SJSA1 (cell line): ENCODE measurements at places on chromosomes 4 and X.

- H3K27me3 ChIP-seq, result no peaks in the 10 kb centered on the region
- no peak overlapping the region for H3K27ac ChIP-seq
- H3K4me1 ChIP-seq, result no peaks in the 10 kb centered on the region
- H3K4me3 ChIP-seq, result no peak overlapping the region
- no peak for DNase-seq
Measured at GRCh38 chr4:48225368-48226141, 44.1 kb downstream of the TEC start.

GRCh38 chrX:102840871-102841705 is 96.0 kb upstream of the RAB40AL start:
- H3K27me3 ChIP-seq, result no peaks in the 10 kb centered on the region
- no peak overlapping the region for H3K27ac ChIP-seq
- H3K4me1 ChIP-seq, result no peaks in the 10 kb centered on the region
- no peak for DNase-seq
- H3K4me3 ChIP-seq, result no peak overlapping the region

- H3K27me3 ChIP-seq, result no peaks in the 10 kb centered on the region
- DNase-seq, result no peak
- no peak overlapping the region for H3K27ac ChIP-seq
- no peaks in the 10 kb centered on the region for H3K36me3 ChIP-seq
Measured at GRCh38 chrX:107683124-107683895, 55.0 kb downstream of the PRPS1 start.

GRCh38 chr4:109051054-109051453 is 251.4 kb downstream of the COL25A1 start:
- H3K4me3 ChIP-seq, result no peak overlapping the region
- no peak for DNase-seq
- H3K4me1 ChIP-seq, result peaks cover 8% of the 10 kb centered on the region
- no peak overlapping the region for H3K27ac ChIP-seq
- H3K27me3 ChIP-seq, result no peaks in the 10 kb centered on the region

DNA sequence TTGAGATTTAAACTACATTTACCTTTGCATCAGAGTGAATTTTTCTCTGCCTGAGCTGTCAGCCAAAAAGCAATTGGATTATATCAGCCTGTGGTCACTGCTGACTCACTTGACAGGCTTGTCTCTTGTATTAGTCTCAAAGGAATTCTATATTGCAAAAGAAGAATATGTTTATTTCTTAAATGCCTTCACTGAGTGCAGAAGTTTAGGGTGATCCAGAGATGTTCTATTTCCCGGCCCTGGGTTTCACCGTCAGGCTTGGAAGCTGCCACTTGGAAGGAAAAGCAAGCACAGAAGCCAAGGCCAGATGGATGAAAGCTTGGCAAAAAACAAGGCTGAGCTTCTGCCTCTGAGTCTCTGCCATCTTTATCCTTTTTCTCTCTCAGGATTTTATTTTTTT is 80.9 kb downstream of the FAM114A1 start:
- H3K4me1 ChIP-seq, result peaks cover 18% of the 10 kb centered on the region
- H3K27ac ChIP-seq, result peak overlapping the region; percentile 68
- 0 out of 2 replicates have a peak, but pooled peaks cover 4% of the 10 kb centered on the region for H3K36me3 ChIP-seq
- no peak overlapping the region for H3K4me3 ChIP-seq
- DNase-seq, result peak; percentile 62

DNA sequence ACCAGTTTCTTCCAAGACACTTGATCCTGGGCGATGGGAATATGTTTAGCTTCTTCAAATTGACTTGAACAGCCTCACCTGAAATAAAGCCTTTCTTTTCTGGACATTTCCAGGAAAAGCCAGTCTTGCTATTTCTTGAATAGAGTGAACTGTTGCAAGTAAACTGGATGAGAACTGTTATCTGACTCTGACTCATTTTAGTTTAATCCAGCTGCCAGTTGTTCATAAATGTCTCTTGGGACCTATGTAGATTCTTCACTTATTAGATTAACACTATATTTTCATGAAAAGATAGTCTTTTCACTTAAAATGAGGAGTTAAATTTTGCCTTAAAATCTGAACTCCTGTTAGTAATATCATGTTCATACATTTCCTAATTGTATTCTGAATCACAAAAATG is 615.4 kb upstream of the GALNT7 start:
- no peak overlapping the region for H3K27ac ChIP-seq
- no peaks in the 10 kb centered on the region for H3K36me3 ChIP-seq
- no peaks in the 10 kb centered on the region for H3K27me3 ChIP-seq
- DNase-seq, result no peak
- H3K4me1 ChIP-seq, result no peaks in the 10 kb centered on the region
- H3K4me3 ChIP-seq, result no peak overlapping the region

DNA sequence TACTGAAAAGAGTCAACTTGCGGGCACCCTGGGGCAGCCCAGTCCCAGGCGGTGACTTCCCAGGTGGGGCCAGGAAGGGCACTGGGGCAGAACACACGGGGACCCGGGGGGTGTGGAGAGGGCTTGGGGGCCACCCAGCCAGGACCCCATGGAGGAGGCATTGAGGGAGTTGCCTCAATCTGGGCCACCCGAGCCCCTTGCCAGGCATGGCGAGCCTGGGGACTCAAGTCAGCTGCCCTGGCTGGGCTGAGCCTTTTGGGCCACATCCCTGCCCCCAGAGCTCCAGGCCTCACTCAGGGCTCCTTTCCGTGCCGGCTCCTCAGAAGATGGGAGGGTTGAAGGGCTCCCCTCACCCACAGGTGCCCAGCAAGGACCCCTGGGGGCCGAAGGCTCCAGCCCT is 6.6 kb upstream of the CPLX1 start:
- peaks cover 7% of the 10 kb centered on the region; the same call in 1 of the 2 replicates for H3K27me3 ChIP-seq
- no peak overlapping the region for H3K4me3 ChIP-seq
- H3K36me3 ChIP-seq, result no peaks in the 10 kb centered on the region

DNA sequence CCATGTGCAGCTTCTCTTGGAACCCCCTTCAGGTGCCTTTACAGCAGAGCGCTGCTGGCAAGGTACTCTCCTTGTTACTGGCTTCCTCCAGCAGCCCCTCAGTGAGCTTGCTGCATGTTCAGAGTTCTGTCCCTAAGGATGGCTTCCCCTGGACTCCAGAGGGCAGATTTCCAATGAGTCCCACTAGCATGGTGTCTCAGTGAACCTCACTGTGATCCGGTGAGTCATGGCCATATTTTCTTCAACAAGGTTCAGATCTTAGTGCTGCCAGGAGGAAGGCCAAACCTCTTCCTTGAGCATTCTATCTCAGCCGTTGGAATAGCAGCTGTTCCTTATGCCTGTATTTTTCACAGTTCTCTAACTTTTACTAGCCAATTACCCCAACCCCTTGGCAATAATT is 98.8 kb downstream of the CASK start:
- H3K4me3 ChIP-seq, result no peak overlapping the region
- H3K27ac ChIP-seq, result no peak overlapping the region
- peaks cover 3% of the 10 kb centered on the region; the same call in 1 of the 2 replicates for H3K4me1 ChIP-seq
- DNase-seq, result no peak

DNA sequence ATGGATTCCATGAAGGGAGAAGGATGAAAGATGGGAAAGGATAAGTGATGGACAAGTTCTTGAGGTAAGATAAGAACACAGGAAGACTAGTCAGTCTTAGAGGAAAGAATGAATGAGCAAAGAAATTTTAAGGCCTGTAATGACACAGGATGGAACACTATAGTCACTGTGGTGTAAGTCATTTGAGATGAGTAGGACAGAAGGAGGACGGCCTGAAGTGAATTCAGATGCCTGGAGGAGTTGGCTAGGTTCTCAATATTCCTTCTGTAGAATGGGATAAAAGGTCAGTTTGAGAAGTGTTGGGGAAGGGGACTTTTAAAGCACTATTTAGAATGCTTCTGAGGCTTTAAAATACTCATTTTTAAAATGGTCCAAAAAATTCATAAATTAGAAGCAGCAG is 3.9 kb downstream of the MSMO1 start:
- H3K4me1 ChIP-seq, result peaks cover 8% of the 10 kb centered on the region
- H3K4me3 ChIP-seq, result no peak overlapping the region

DNA sequence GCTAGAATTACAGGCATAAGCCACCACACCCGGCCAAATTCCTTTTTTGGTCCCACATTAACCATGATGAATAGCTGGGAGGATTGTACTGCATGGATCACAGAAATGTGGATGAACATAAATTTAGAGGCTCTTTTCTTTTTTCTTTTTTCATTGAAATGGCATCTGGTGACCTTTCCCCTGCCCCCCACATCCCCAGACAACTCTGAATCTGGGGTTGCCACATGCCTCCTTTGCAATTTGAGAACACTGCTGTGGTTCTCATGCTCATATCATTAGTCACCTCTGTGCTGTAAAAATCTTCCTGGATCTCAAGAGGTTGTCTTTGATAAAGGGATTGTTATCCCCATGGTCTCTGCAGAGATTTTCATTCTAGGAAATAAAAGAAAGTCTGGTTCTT is 22.8 kb upstream of the FMR1NB start:
- H3K27ac ChIP-seq, result no peak overlapping the region
- H3K27me3 ChIP-seq, result no peaks in the 10 kb centered on the region
- peaks cover 24% of the 10 kb centered on the region for H3K4me1 ChIP-seq

GRCh38 chrX:115560978-115561604 is at the start of gene PLS3:
Gene PLS3 (plus strand): TSS chrX:115561174. CDS start chrX:115610251, 49,077 bp downstream.
- peak within 1 kb of the TSS; percentile 60 for H3K27ac ChIP-seq
- no peaks in the 10 kb centered on the region for H3K27me3 ChIP-seq
- H3K4me3 ChIP-seq, result peak within 1 kb of the TSS; percentile 67

GRCh38 chrX:40887476-40887875 is 152.1 kb upstream of the MED14 start:
- H3K36me3 ChIP-seq, result no peaks in the 10 kb centered on the region
- H3K27ac ChIP-seq, result no peak overlapping the region
- DNase-seq, result no peak
- H3K4me1 ChIP-seq, result peaks cover 17% of the 10 kb centered on the region

DNA sequence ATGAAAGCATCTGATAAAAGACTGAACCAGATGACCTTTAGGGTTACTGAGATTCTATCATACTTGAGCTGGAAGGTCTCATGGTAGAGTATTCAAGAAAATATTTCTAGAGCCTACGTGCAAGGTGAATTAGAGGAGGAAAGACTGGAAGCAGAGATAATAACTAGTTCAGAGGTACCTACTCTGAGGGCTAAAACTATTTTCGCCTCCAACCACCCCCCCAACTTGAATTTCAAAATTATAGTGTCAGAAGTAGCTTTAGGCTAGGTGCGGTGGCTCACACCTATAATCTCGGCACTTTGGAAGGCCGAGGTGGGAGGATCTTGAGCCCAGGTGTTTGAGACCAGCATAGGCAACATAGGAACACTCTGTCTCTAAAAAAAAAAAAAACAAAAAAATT is 30.9 kb downstream of the NLGN3 start:
- DNase-seq, result no peak
- H3K4me3 ChIP-seq, result no peak overlapping the region
- no peaks in the 10 kb centered on the region for H3K4me1 ChIP-seq
- H3K27me3 ChIP-seq, result no peaks in the 10 kb centered on the region
- no peak overlapping the region for H3K27ac ChIP-seq

GRCh38 chr4:7301846-7302630 is 109.7 kb downstream of the SORCS2 start:
- no peak for DNase-seq
- H3K4me1 ChIP-seq, result no peaks in the 10 kb centered on the region
- no peaks in the 10 kb centered on the region for H3K36me3 ChIP-seq
- H3K27me3 ChIP-seq, result no peaks in the 10 kb centered on the region
- no peak overlapping the region for H3K27ac ChIP-seq
- H3K4me3 ChIP-seq, result no peak overlapping the region

DNA sequence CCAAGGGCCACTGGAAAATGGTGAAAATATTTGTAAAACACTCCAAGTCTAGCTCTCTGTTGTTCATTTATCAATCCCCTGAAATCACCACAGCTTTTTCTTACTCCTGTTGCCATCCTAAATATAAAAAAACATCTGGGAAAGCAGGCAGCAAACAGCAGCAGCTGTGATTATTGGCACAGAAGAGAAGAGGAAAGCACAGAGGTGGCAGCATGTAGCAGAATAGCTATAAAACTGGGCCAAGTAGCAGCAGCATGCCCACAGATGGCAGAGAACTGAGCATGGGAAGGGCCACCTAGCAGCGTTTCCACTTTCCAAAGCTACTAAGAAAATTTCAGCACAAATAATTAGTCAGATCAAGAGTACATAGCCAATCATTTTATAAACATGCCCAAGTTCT is 307.2 kb downstream of the SLC7A11 start:
- no peaks in the 10 kb centered on the region for H3K4me1 ChIP-seq
- H3K27me3 ChIP-seq, result no peaks in the 10 kb centered on the region; the same call in 1 of the 2 replicates
- DNase-seq, result no peak
- H3K36me3 ChIP-seq, result no peaks in the 10 kb centered on the region
- H3K4me3 ChIP-seq, result no peak overlapping the region
- no peak overlapping the region for H3K27ac ChIP-seq

DNA sequence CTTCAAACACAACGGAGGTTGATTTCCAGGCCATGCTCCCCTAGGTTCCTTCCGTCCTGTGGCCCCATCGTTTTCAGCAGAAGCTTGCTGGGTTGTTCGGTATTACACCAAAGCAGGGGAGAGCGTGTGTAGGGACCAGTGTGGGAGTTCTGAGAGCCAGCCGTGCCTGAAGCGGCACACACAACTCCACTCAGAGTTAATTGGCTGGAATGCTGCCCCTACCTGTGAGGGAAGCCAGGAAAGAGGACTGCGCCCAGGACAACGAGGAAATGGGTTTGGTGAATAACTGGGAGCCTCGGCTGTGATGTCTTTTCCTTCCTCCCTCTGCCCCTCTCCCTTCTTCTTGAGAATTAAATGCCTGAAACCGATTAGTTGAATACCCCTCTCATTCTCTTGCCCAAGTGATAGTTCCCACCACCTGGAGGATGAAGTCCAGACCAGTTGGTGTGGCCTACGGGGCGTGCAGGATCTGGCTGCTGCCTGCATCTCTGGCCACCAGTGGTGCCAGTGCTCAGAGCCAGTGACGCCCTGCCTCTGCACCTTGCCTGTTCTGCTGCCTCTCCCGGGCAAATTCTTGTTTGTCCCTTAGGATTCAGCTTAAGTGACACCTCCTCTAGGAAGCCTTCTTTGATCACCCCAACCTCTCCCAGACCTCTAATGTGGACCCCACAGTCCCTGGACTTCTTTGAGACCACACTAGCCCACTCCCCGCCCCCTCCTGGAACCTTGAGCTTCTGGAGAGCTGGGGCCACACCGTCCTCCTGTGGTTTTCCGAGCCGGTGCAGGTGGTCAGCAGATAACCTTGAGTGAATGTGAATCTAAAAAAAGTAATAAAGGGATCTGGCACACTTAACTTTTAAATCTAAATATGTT is 33.6 kb downstream of the TBC1D14 start:
- no peak for DNase-seq
- peaks cover 30% of the 10 kb centered on the region for H3K4me1 ChIP-seq
- H3K4me3 ChIP-seq, result no peak overlapping the region
- peak overlapping the region; percentile 90 for H3K27ac ChIP-seq

DNA sequence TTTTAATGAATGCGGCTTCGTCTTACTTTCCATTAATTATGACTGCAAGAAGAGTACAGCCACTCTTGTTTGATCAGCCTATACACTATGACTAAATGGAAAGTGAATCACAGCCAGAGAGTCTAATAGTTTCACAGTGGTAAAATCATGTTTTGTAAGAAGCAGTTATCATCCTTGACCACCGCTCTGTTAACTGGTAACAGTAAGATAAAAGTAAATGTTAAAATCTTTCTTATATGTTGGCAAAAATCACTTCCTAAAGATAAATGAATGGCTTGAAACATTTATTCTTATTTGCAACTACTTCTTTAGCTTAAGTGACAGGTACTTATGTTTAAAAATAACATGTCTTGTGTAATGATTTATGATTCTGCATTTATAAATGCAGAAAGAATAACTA is 13.2 kb downstream of the GALNT7 start:
- peak overlapping the region; percentile 75 for H3K27ac ChIP-seq
- H3K4me1 ChIP-seq, result peaks cover 37% of the 10 kb centered on the region
